ENCODE measurements at places on chromosomes 16 and 17.

DNA sequence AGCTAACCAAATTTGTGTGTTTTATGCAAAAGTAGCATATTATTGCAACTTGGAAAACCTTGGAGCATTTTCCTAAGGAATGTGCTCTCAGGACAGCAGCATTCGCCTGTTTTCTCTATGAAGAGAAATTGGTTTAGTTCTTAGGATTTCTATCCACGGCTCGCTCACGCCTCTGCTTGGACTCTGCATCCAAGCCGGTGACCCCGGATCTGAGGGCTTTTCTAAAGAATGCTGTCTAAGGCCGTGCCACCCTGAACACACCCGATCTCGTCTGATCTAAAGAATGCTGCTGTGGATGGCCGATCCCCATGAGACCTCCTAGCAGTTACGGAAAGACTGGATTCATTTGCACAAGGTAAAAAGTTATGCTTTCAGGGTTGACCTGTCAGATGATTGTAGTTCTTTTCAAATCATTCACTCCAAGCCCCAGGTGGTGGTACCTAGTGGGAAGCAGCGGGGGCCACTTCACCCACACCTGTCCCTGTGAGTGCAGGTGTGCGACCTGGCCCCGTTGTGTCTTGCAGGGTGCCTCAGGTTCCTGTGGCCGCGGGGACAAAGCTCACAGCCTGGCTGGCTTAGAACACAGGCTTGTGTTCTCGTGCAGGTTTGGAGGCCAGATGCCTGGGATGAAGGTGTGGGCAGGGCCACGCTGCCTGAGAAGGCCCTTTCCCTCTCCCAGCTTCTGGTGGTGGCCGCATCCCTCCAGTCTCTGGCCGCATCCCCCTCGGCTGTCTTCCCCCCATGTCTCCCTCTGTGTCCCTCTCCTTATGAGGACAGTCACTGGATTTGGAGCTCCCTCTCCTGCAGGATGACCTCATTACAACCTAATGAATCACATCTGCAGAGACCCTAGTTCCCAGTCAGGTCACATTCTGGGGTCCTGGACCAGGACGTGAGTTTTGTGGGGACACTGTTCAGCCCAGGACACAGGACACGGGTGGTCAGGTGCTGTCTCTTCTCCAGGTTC is 71.1 kb downstream of the BANP start:
- no peak for DNase-seq

GRCh38 chr16:50989047-50989446 is 162.0 kb downstream of the SALL1 start:
- no peak for DNase-seq

DNA sequence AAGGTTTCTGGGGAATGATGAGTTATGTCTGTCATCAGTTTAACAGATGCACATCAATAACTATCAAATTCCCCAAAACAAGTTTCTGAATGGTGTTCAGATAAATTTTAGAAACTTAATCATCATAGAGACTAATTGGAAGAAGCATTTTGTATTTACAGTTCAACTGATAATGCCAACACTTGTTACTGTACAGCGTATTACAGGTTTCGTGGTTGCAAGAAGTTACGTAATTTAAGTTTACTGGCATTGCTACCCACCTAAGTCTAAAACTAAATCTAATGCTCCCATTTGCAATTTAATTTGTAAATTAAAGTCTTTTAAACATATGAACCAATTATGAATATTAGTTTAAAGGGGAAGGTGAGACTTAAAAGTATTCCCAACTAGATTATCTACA is 3.0 kb downstream of the SRSF1 start:
- no peak for DNase-seq

DNA sequence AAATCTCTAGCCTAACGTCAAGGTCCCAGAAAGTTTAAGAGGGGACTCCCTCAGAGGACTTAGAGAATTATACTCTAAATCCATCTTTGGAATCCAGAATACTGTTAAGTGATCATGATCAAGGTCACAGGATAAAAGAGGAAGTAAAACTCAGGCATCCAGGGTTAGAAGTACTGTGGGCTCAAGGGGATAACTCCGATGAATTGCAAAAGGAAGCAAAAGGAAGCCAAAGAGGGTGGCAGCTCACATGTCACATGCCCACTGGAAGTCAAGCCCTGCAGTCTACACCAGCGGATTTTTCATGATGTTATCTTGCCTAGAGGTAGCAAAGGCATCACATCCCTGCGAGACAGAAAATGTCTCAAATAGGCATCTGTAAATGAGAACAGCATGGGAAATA is 3.8 kb downstream of the ZNF821 start:
- no peak for DNase-seq

DNA sequence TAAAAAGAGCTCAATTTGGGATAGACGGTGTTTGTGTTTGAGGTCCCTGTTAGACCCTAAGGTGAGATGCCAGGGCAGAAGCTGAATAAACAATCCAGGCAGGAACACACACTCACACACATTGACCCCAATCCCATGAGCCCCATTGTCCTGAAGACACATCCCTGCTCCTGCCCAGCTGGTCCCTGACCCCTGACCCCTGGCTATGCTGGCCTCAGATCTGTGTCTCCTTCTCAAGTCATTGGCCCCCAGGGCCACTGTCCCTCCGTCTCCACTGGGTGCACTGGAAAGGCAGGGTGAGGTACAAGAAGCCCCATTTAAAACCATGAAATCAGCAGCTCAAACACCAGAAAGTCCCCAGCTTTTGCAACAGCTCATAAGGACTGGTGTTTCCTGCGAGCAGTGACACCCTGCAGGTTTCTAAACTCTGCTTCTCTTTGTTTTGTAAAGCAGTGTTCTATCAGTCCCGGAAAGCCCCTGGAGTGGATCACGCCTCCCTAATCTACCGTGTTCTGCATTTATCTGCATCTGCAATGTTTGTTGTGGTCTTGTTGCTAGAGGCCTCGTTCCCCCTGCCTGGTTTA is 18.0 kb upstream of the ASGR2 start:
- peak; percentile 10 for DNase-seq

DNA sequence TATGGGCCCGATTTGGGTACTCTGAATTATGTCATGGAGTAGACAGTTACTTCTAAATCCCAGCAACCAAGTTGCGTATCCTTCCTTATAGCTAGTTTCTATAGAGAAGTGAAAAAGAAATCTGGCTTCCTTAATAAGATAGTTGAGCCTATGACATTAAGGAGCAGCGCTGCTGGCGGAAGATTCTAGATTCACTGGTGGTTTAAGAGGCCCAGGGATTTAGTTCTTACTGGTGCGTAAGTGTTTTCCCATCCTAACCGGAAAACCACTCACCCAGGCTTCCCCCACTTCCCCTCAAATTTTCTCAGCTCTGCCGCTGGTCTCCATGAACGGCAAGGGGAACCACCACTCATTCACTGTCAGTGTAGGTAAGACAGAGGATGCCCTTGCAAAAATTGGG is 230.4 kb downstream of the CPPED1 start:
- no peak for DNase-seq

DNA sequence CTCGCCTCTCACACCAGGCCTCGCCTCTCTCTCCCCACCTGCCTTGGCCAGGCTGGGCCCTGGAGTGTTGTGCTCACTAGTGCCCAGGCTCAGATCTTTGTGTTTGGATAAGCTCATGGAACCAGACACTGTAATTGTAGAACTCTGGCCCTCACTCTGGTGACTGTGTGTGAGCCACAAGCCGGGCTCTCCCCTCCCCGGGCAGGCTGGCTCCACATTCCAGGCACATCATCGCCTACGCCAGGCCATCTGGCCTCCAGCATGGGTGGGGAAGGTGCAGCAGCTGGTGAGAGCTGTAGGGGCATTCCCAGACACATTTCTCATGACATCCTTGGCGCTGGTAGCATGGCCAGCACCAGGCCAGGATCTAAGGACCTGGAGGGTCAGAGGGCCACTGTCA is 202.3 kb downstream of the RAB11FIP4 start:
- no peak for DNase-seq

DNA sequence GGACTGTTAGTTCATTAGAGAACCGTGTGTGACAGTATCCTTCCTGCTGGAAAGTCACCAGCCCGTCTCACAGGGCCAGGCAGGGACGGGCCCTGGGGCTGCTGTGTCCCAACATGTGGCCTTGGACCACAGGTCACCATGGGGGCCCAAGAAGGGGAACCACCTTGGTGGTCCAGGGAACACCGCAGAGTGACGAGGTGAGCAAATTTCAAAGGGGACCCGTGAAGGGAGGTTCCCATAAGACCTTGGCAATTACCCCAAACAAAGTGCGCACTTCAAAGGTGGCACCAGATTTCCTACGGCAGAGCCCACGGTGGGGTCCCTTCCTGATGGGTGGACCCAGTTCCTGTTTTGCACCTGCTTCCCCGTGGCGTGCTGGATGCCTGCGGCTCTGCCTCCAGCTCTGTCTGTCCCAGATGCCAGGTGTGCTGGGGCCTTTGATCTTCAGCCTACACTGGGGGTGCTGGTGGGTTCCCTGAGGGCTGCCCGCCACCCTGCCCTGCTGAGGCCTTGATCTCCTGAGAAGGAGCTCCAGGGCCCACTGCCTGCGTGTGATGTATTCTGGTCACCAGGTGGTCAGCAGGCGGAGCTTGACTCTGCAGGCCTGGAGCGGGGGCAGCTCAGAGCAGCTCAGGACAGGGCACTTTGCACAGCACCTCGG is 27.0 kb downstream of the SLC7A5 start:
- DNase-seq: no peak

DNA sequence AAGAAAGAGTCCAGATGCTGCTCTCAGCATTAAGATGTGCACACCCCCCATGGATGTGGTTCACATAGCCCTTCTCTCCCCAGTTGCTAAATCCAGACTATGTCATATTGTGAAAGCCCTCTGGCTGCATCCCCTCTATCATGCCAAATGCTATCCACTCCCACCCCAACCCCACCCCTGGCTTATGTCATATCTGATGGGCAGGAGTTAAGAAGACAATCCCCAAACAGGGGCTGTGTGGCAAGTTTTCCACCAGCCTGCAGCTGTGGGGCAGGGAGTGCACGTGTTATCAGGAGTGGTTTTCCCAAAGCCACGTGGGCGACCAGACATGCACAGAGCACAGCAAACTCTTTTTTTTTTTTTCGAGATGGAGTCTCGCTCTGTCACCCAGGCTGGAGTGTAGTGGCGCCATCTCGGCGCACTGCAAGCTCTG is 10.0 kb downstream of the FAM117A start:
- DNase-seq: no peak

- no peak for DNase-seq
These were observed 3.6 kb upstream of the TMEM92 start for GRCh38 chr17:50270435-50271362.

DNA sequence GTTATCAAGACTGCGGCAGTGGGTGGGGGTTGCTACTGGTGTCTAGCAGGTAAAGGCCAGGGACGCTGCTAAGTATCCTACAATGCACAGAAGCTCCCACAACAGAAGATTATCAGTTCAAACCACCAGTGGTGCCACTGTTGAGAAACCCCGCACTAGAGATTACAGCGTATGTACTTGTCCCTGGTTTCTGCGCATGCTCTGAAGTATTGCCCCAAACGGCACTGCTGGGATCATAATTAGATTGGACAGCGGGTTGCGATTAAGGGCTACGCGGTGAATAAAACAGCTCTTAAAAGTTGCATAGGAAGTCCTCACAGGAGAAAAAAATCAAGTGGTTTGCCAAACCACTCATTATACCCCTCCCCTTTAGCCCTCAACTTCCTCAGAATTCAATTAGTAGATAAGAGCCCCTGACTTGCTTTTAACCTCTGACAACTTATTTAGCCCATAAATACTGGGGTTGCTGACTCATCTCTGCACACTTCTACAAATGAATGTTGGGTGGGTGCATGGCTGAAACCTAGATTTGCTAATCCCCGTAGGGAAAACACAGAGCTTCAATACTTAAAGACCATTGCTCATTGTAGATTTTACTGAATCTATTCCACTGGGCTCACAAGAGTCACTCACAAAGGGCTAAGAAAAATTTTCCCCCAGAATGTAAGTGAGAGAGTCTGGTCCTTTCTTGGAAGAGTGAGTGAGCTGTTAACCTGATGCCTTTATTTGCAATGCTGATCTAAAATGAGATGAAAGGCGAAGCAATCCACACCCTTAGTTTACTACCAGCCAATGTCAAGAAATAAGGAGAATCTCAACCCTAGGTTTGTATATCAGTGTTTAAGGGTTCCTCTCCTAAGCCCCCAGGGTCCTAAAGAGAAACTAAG is 91.8 kb downstream of the RGS9 start:
- peak; percentile 67 for DNase-seq

- DNase-seq: no peak
These were observed 58.4 kb downstream of the MEAK7 start for GRCh38 chr16:84446084-84446483.

DNA sequence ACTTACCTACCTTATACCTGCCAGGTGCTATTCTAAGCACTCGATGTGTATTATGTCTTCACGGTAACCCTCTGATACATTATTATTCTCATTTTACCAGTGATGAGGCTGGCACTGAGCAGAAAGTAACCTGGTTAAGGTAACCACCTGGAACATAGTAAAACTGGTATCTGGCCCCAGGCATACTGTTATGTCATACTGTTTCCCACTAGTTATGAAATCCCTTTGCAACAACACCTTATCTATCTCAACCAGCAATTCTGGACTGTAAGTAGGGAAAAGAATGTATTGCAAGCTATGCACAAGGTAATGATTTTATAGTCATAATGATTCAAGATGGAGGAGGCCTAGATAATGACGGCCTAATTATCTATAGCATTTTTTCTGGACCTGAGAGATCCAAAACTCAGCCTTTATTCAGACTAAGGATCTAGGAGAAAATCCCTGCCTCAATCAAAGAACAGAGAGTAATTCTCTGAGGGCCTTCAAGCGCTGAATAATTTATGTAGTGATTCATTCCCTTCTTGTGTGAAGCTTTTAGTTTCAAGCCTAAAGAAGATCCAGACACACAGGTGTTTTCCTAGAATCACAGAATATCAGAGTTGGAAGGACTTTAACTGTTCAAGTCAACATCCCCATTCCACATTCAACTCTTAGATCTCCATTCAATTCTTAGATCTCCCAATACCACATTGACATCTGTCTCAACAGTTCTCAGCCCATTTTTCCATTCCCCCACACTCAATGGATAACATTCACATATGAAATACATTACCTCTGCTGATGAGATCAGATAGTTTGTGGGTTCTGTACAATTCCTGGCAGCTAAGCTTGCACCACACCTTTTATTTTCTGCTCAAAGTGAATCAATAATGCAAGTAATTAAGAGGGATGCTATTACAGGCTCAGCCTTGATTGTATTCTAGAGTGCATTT is 14.9 kb upstream of the MMD start:
- DNase-seq: no peak

DNA sequence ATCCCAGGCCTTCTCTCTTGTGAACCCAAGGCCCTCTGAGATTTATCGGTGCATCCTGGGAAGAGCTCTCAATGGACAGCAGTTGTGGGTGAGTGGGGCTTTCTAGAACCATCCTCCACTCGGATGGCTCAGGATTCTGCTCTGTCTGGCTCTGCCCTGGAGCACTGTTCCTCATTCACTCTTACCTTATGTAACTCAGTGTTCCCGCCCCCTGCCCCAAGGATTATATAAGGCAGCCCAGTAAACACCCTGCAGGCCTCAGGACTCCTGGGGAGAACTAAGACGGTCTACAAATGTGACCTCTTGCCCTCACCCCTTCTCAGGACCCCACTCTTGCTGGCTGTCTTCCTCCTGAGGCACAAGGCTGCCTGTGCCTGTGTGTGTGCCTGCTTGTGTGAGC is 3.8 kb downstream of the RPRML start:
- DNase-seq: no peak

- no peak for DNase-seq
These were observed 27.4 kb downstream of the IL21R start for GRCh38 chr16:27429330-27429871.

All from stimulated activated CD8-positive, alpha-beta memory T cell treated with anti-CD3 and anti-CD28 coated beads, Interleukin-7, amount 100 ng/mL, for 48 hours (primary cell).